ENCODE measurements at places on chromosomes 12 and 14.

GRCh38 chr14:73246387-73247150 lies 9.3 kb downstream of the PAPLN start:
- no peak for DNase-seq

- DNase-seq, result peak; percentile 59
These were observed 10.9 kb downstream of the LRTM2 start for GRCh38 chr12:1830981-1831963.

DNA sequence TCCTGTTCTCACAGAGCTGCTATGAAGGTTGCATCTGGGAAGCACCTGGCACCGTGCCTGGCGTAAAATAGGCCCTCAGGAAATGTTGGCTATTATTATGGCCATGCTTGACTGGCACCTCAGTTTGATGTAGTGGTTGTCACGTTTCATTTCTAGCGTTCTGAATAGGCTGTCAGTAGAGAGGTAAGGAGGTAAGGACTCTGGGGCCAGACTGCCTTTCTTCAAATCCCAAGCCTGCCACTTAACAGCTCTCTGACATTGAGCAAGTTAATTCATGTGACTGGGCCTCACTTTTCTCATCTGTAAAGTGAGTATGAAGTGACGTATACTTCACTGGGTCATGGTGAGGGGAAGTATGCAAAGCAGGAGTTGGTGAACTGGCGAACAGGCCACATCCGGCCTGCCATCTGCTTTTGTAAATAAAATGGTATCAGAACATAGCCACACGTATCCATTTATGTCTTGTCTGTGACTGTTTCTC lies 196.2 kb downstream of the CACNA1C start:
- no peak for DNase-seq

GRCh38 chr14:104924421-104925213 lies at the start of gene PLD4:
TSS of gene PLD4 (plus strand) at chr14:104924879. CDS start at chr14:104927141, 2,262 bp downstream.
- DNase-seq, result no peak

DNA sequence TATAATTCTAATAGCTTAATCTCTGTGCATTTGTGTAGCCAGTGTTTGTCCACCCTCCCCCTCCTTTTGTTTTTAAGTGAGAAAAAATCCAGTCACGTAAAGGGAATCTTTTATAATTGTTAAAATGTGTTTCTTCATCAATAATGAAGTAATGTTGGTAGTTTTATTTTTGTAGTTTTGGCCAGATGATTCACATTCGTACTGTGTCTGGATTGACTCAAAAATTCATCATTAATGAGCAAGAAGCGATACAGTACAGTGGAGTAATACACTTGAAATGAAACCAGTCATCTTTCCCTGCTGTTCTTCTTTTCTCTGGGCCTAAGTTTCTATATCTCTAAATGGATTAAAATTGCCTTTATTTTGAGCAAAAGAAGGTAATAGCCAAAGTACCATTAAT lies 86.5 kb downstream of the SRGAP1 start:
- DNase-seq, result no peak

- no peak for DNase-seq
These were observed 72.1 kb upstream of the ST8SIA1 start for GRCh38 chr12:22406627-22407026.
